Fibroblast of pulmonary artery (primary cell): ENCODE measurements at places on chromosomes 1 and 21.

GRCh38 chr1:183804387-183804786 is 533 bp upstream of the RGL1 start:
- no peak for DNase-seq

DNA sequence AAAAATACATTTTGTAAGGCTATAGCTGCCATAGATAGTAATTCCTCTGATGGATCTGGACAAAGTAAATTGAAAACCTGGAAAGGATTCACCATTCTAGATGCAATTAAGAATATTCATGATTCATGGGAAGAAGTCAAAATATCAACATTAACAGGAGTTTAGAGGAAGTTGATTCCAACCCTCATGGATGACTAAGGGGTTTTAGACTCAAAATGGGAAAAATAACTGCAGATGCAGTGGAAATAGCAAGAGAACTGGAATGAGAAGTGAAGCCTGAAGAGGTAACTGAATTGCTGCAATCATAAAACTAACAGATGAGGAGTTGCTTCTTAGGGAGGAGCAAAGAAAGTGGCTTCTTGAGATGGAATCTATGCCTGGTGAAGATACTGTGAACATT is 230.8 kb downstream of the KCTD3 start:
- no peak for DNase-seq

- no peak for DNase-seq
These were observed 77.8 kb downstream of the KCNK2 start for GRCh38 chr1:215160351-215160750.

GRCh38 chr1:208803011-208803811 is 559.0 kb upstream of the PLXNA2 start:
- no peak for DNase-seq

DNA sequence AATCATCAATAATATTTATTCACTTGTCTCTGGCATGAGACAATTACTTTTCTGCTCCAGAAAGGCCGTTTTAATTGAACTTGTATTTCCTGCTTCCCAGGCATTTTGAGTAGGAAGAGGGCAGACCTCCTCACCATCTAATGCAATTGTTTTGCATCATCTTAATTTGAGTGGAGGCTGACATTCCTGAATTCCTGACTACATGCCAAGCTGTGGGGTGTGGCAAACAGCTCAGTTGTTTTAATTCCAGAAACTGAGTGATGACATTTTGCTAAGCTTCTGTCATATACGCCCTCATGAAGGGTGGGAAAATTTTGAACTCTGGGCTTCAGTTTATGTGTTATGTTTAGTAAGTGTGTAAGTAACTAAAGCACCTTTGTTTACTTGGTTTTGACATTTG is 125.4 kb upstream of the USP25 start:
- peak; percentile 83 for DNase-seq

GRCh38 chr1:183149273-183149672 is 36.8 kb upstream of the LAMC2 start:
- no peak for DNase-seq

DNA sequence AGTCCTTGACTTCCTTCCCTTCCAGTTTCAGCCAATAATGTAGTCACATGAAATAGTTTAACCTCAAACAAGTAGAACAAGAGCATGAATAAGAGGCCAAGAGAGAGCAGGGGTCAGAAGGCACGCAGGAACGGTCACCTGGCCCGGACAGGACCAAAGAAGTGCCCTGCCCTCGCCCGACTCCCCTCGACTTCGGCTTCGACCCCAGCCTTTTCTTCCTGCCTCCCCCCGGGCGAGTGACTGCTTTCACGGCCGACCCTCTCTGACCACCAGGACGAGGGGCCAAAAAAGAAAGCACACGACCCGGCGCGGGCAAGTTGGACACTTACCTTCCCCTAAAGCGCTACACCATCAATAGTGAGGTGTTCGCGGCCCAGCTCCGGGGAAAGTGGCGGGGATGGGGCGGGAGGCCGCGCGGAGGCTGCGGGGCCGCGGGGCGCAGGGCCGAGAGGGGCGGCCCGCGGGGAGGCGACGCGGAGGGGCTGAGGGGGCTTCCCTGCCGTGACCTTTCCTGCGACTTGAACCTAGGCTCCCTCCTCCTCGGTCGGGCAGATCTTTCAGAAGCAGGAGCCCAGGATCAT is 519 bp downstream of the RERE start:
- DNase-seq = no peak

DNA sequence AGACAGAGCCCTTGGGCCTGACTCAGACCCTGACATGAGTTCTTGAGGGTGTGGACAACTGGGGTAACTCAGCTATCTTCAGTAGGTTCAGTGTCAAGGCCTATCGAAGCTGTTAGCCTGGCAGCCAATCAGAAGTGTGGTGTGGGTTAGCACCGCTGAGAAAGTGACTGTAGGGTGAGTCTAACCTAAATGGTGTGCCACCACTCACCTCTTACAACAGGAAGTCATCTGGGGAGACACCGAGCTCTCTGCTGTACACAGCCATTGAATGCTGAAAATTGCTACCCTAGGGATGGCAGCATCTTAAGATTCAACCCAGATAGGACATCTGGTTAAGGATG is 44.6 kb downstream of the RASSF5 start:
- DNase-seq = no peak

- DNase-seq = no peak
These were observed 5.1 kb upstream of the CDC42BPA start for GRCh38 chr1:227323171-227323966.

DNA sequence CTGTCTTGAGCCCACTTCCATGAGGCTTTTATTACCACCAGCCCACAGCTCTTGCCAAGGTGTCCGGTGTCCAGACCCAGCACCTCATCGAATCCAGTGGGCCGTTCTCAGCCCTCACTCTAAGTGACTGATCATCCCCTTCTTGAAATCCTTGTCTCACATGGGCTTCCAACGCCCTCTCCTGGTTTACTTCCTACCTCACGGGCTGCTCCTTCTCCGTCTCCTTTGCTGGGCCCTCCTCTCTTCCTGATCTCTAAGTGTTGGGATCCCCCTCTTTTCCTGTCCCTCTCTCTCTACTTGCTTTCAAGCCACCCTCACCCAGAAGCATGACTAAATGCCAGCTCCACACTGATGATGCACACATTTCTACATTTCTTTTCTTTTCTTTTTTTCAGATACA is 9.0 kb upstream of the RHBG start:
- DNase-seq = peak; percentile 25

- no peak for DNase-seq
These were observed 13.9 kb upstream of the XPR1 start for GRCh38 chr1:180617774-180618395.

DNA sequence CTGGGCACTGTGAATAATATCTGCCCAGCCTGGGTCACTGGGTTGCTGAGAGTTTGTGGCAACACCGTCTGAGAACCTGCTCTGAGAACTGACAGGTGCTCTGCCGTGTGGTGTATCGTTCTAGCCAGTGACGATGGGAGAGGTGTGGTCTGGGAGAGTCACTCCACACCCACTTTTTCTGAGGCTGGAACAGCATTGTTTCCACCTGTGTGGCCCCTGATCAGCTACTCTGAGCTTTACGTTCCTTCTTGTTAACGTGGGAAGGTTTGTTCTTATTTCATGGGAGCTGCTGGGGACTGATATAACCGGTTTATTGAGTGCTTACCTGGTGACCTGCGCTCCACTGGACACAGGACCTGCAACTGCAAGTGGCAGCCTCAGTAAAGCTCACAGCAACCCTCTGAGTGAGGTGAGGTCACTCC is 34.8 kb upstream of the TENT5C start:
- no peak for DNase-seq

GRCh38 chr1:7159116-7159781 is 374.0 kb downstream of the CAMTA1 start:
- no peak for DNase-seq

DNA sequence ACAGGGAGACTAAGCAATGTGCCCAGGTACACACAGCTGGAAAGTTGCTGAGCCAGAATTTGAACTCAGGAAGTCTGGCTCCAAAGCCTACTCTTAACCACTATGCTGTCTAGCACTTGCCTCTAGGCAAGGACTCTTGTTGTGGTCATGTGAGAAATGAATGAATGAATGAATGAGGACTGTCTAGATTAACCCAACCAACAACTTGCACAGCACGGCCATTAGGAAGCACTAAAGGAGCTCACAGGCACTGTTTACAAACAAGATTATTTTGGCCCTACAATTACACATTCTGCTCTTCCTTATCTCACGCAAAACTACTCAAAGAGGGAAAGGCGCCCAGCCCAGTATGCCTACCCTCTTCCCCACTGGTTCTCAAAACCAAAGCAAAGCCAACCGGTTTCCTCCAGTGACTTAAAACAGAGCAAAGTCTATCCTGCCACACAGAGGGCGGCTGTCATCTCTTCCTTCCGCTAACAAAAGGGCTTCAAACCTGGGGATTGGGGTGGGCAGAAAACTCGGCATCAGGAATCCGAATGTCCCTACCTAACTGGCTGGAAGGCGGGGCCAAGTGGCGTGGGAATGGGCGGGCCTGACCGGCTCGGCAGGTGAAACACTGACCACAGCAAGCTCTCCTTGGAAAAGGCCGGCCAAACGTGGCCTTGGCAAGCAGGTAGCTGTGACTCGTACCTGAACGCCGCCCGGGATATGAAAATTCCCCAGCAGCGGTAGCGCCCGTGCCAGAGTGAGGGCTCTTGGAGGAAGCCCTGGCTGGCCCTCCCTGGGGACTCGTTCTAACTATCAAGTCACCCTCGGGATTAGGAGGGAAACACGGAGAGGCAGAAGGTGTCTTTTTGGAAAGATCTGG is 948 bp downstream of the STK40 start:
- peak; percentile 16 for DNase-seq

DNA sequence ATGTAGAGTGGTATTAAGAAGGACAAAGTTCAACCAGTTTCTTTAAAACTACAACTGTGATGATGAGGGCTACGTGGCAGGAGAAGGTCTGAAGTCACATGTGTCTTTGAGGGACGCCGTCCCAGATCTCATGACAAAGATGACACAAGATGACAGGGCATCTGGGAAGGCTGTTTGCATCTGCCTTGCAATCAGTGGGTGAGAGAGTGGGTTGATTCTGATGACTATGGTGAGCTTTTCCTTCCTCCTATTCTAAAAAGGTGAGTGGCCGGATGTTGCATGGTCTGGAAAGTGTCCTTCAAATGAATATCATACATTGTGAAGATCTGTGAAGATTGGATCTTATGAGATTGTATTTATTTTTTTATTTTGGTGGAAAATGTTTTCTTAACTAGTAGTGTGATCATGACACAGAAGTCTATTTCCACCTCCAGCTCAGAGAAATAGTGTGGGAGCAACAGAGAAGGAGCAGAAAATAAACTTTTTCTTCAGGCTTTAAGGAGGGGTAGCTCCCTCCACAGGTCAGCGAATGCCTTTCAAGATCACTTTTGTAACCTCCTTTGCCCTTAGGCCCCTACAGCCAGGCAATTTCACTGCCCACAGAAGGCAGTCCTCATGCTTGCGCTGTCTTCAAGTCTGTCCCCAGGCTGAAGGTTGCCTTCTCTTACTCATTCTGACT is 76.0 kb upstream of the ATF3 start:
- no peak for DNase-seq

DNA sequence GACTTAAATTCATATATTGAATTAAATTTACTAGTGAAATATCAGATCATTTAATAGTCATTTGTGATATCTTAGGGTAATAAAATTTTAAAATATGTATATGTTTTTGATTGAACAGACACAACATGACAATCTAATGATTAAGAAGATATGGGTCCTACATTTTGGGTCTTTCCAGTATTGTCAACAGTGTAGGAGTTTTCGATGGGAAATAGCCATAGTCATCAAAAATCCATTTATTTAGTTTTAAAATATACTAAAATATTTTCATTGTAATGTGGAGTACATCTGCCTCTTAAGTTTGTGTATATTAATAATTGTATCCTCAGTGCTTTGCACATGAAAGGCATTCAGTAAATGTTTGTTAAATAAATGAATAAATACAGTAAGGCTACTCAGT is 14.0 kb downstream of the TRMT13 start:
- no peak for DNase-seq

DNA sequence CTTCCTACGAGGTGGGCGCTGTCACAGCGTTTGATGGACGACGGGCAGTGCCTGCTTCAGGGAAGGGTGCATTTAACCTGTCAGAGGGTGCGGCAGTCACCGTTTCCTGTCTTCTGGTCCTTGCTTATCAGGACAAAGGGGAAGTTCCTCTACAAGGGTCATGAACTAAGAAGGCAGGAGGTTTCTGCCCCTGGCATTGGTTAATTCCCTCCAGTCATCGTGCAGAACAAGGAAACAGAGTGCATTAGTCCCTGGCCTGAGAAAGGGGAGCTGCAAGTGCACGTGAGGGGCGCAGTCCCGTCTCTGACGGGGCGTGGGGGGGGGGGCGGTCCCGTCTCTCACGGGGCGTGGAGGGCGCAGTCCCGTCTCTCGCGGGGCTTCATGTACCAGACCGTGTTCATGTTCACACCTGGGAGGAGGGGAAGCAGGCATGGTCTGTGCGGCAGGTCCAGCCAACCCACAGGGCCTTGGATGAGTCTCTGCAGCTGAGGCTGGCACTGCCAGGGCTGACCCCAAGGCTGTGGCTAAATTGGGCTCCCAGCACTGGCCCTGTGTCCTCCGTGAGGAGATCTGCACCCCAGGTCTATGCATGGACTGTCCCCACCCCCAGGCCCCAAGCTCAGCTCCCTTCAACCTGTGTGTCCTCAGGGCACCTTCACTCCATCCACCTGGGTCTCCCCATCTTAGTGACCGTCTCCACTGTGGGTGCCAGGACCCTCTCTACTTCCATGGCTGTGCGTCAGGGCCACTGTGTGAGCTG is 89.2 kb upstream of the COL6A1 start:
- no peak for DNase-seq

DNA sequence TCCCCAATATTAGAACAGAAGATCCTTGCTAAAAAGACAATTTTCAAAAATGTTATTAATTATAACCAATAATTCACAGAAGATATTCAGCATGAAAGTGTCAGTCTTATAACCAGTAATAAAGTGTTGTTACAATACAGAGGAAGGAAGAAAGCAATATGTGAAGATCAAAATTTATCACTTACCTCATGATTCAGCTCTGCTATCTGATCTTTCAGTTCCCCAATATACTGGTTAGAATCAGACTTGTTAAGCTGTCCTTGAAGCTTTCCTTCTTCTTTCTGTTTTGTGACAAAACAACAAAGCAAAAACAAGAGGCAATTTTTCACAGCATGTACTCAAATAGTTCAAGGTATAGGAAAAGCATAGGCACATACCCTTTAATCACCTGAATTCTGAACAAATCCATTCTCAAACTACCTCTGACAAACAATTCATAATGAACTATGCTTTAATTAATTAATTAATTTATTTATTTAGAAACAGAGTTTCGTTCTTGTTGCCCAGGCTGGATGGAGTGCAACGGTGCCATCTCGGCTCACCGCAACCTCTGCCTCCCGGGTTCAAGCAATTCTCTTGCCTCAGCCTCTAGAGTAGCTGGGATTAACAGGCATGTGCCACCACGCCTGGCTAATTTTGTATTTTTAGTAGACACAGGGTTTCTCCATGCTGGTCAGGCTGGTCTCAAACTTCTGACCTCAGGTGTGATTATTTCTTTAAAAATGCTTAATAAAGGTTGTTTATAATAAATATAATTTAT is 76.9 kb upstream of the GFI1 start:
- no peak for DNase-seq

DNA sequence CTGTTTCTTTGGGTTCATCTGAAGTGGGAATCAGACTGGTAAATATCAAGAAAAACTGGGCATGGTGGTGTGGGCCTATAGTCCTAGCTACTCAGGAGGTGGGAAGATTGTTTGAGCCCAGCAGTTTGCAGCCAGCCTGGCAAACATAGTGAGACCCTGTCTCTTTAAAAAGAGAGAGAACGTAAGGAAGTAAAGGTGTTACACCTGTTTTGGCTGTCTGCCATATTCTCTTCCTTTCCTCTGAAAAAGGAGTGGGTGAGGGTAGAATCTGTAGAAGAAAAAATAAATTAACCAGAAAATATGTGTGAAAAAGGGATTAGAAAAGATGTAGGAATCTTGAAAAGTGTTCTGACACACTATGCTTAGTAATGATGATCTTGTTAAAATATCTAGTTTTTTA is 20.0 kb downstream of the AHCYL1 start:
- DNase-seq = no peak
